Muscle of leg (tissue), 16 donors: ENCODE measurements at places on chromosomes 3 and 15. TPM values are rescaled to one million over a fixed set of nuclear protein-coding genes. Genes with fewer than 3 reads are reported as not detected.

DNA sequence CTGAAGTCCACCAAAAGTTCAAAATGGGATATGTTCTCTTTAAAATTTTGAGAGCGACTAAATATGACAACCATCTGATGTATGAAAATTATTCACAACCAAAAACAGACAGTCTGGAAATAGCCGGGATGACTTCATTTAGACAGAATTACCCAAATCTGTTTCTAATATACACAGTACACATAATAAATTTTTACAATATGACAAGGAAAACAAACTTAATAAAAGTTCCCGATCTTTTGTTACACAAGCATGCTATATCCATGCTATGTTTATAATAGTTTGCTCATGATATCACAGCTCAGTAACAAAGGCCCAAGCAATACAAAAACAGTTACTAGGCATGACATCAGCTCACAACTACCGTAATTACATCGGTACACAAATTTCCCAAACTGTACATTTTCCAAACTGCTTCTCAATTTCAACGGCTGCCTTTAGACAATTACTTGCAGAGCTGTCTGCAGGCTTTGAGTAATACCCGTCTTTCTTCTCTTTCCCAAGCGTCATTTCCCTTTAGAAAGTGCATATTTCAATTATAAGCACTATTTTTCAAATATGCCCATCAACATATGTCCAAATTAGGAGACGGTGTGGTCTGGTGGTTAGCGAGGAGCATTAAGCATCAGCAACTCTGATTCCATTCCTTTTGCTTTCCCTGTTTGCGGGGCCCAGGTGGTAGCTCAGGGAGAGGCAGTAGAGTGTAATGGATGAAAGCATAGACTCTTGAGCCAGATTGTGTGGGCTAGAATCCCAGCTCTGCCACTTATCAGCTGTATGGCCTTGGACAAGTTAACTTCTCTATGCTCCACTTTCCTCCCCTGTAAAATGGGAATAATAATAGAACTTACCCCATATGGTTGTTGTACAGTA is 481.2 kb downstream of the FOXP1 start:
- no peaks in the 10 kb centered on the region for H3K27me3 ChIP-seq
- H3K27ac ChIP-seq = peak overlapping the region; percentile 86
- H3K36me3 ChIP-seq = no peaks in the 10 kb centered on the region
- H3K4me3 ChIP-seq = no peak overlapping the region
- DNase-seq = peak; percentile 95
- peaks cover 18% of the 10 kb centered on the region for H3K4me1 ChIP-seq

TTBK2 gene
- 11.3 TPM for total RNA-seq

DNA sequence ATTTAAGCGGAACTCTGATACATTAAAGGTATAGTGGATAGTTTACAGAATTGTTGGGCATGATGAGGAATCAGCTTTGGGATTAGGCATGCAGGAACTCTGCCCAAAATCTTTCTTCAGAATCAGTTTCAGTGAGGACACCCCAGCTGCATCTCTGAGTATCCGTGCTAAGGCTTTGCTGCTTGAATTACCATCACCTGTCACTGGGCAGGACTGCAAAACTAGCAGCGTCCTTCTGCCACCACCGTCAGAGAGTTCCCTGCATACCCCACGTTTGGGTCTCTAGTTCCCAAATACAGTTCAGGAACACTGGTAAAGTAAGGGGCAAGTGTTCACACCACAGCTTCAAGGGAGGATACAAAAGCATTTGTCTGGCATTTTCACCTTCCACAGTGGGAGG is 164.6 kb upstream of the ARHGEF26 start:
- peaks cover 24% of the 10 kb centered on the region for H3K4me1 ChIP-seq
- H3K27ac ChIP-seq = no peak overlapping the region
- H3K36me3 ChIP-seq = no peaks in the 10 kb centered on the region
- no peak overlapping the region for H3K4me3 ChIP-seq
- no peaks in the 10 kb centered on the region for H3K27me3 ChIP-seq
- DNase-seq = no peak

ARPIN gene
- 10.1 TPM for total RNA-seq

DNA sequence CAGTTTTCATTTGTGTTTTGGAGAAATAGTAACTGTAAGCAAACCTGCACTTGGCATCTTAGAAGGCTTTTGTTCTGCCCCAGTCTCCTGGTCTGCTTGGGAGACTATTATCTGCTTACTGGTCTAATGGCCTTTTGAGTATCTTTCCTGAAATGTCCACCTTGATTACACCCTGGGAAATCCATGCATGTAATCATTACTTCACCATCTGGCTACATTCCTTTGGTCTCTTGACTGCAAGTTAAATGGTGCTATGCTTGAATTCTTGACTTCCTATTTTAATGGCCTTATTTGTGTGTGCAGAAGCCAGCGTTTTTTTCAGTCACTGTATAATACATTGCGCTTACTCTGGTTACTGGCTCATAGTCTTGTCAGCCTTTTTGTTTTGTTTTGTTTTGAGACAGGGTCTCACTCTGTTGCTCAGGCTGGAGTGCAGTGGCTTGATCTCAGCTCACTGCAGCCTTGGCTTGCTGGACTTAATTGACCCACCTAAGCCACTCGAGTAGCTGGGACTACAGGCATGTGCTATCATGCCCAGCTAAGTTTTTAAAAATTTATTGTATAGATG is 30.0 kb downstream of the CHD2 start:
- peaks cover 55% of the 10 kb centered on the region for H3K36me3 ChIP-seq
- no peaks in the 10 kb centered on the region for H3K27me3 ChIP-seq
- peak overlapping the region; percentile 45 for H3K27ac ChIP-seq
- H3K4me3 ChIP-seq = no peak overlapping the region
- peak; percentile 43 for DNase-seq

DNA sequence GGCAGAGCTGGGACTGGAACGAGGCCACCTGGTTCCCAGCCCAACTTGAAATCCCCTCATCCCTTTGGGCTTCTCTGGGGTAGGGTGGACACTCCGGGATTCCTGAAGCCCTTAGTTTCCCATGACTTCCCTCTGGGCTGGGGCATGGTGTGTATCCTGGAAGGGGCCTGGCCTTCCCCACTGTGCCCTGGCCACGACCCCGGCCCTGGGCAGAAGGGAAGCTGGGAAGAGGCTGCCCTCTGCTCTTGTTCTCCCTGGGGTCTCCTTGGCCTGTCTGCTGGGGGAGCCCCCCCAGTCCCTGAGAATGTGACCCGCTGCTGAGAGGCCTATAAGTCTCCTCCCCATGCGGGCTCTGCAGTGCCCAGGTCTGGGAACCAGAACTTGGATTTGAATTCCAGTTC is 104.9 kb downstream of the LINGO1 start:
- H3K36me3 ChIP-seq = no peaks in the 10 kb centered on the region
- peaks cover 56% of the 10 kb centered on the region for H3K4me1 ChIP-seq
- no peak overlapping the region for H3K4me3 ChIP-seq
- H3K27me3 ChIP-seq = no peaks in the 10 kb centered on the region
- H3K27ac ChIP-seq = peak overlapping the region; percentile 65
- DNase-seq = peak; percentile 60

ACOX2 gene
- 21.9 TPM for total RNA-seq
